ENCODE measurements at places on chromosomes 6 and 20.
A peak's percentile ranks its signal among the peaks of the same experiment; 100 is the strongest.

DNA sequence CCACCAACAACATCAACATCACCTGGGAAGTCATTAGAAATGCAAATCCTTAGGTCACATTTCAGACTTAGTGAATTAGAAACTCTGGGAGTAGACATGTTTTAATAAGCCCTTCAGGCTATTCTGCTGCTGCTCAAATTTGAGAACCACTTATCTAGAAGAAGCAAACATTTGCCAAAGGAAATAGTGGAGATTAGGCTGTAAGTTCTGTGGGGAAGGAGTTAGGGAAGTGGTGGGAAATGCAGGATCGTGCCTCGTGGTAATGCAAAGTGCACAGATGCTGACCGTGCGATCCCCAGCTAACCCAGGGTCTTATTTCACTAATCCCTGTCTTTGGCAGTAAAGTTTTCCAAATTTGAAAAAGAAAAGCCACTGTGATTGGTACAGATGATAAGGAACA, 328.5 kb downstream of the EPM2A start:
- DNase-seq: no peak

DNA sequence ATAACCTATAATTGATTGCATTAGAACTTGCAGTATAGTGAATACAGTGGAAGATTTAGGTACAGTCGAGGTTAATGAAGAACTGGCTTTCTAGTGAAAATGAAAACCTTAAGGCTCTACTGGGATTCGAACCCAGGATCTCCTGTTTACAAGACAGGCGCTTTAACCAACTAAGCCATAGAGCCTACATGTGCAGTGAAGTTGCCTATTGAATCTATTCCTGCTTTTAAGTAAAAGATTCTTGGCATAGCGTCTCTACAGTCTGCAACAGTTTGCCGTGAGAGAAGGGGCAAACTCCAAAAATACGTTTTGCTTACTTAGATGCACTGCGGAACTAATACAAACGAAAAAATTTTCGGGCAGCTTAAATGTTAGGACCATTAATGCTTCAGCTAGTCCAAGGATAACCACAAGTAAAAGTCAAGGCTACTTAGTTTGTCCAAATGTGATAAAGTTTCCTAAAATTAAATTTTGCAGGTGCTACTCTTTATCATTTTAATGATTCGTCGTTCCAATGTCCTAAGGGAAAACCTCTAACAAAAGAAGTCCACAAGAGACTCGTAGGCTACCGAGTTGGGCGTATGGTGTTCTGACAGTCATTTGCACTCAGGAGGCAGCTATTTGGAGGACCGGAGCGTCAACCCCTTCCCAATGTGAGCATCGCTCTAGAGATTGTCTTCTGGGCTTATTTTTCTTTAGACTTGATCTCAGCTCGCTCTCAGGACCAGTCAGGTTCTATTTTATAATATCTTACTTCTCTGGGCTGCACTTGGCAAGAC, 31.3 kb upstream of the ZSCAN23 start:
- peak; percentile 35 for DNase-seq

- DNase-seq: no peak
These were observed 6.1 kb upstream of the SFT2D1 start for GRCh38 chr6:166348305-166348949.

- DNase-seq: no peak
These were observed 153.3 kb upstream of the ENPP5 start for GRCh38 chr6:46323966-46324622.

DNA sequence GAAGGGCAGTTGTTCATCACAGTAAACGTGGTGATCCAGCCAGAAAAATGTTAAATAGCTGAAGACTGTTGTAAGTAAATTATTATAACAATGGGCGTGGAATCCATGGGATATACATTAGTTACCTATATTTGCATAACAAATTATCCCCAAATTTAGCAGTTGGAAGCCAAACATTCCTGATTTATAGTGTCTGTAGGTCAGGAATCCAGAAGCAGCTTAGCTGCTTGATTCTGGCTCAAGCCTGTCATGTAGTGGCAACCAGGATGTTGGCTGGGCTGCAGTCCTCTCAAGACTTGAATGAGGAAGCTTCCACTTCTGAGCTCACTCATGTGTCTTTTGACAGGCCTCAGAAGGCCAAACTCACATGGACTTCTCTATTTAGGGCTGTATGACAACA, 6.9 kb upstream of the ADGRB3 start:
- no peak for DNase-seq

GRCh38 chr20:16942051-16942450, 193.9 kb downstream of the OTOR start:
- no peak for DNase-seq

- DNase-seq: no peak
These were observed 148.2 kb upstream of the CITED2 start for GRCh38 chr6:139522511-139523220.

GRCh38 chr20:22453244-22454080, 130.9 kb downstream of the FOXA2 start:
- DNase-seq: no peak

GRCh38 chr6:80642452-80642851, 536.0 kb downstream of the BCKDHB start:
- DNase-seq: no peak

GRCh38 chr20:4916971-4917881, 84.1 kb downstream of the SLC23A2 start:
- no peak for DNase-seq

- no peak for DNase-seq
These were observed 16.9 kb upstream of the TNFAIP3 start for GRCh38 chr6:137849981-137850714.

DNA sequence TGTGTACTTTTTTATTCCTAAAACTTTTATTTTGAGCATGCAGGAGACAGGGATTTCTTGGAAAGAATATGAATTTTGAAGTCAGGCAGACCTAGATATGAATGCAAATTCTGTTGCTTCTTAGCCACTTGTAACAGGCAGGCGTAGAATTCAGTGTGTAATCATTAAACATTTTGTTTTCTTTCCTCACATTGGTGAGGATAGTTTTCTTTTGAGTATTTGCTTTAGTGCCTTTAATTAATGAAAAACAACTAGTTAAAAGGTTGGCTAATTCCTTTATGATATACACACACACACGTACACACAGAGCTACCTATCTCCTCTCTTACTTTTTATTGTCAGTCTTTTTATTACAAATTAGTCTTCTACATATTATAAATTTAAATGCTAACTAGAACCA, 342.3 kb downstream of the CDKAL1 start:
- DNase-seq: no peak

- no peak for DNase-seq
These were observed 366.9 kb upstream of the BTBD3 start for GRCh38 chr20:11550657-11551338.

DNA sequence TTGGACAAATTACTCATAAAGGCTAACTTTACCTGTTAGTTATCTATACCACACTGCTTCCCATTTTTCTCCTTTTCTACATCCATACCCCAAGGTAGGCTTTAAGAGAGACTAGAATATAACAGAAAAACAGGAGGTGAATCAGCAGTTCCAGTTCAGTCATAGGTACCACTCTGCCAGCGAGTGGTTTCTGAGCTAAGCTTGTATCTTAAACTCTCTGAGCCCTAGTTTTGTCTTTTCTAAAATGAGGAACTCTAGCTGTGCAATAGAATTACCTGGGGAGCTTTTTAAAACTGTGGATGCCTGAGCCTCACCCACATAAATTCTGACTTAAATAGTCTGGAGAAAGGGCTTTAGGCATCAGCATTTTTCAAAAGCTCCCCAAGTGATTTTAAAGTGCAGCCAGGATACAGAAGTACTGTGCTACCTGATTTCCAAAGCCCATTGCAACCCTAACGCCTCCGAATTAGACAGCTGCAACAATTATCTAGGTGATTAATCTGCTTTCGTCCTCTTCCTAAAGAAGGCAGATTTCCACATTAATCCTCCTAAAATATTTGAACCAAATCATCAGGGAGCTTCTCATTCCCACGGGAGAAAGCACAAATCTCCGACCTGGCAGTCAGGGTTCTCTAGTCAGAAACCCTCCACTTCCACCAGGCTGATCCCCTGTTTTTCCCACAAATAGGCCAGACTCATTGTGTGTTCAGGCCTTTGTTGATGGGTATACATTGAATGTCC, 37.4 kb upstream of the RPL7L1 start:
- no peak for DNase-seq

DNA sequence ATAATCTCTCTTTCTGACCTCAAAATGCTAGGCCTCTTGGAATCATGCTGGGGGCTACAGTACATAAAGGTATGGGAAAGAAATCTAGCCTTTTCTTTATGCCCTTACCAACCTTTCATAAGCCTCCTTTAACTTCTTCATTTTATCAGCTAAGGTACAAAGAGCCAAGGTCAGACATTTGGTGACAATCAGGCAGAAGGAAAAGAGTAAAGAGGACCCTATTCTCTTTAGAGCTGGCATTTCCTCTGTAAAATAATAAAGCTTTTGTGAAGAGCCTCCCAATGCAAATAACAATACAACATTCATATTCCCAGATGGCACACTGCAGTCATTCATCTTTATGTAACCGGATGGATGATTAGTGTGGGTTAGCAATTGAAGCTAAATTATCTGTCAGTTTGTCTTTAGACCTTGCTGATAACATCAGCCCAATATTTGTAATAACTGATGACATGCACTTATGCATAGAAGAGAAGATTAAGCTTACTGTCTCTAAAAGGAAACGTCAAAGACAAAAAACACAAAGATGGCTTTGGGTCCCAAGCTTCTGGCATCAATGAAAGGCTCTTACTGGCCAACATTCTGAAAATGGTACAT, 163.1 kb downstream of the IBTK start:
- no peak for DNase-seq

DNA sequence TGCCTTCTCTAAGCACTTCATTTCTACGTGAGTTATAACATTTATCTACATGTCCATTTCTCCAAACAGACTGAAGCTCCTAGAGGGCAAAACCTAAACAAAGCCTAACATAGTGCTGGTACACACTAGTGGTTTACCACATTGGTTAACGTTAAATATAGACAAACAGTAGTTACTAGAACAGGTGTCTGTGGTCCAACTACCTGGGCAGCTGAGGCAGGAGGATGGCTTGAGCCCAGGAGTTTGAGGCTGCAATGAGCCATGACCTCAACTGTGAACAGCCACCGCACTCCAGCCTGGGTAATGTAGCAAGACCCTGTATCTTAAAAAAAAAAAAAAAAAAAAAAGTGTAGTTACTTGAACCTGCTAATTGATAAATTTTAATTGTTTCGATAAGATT, 26.5 kb downstream of the PTPRK start:
- DNase-seq: no peak

- DNase-seq: no peak
These were observed 368.5 kb upstream of the SYNCRIP start for GRCh38 chr6:86010915-86011786.
